ENCODE measurements at places on chromosomes 3 and 15.

GRCh38 chr15:76162036-76162398 lies 102.2 kb downstream of the TMEM266 start:
- no peak for DNase-seq

GRCh38 chr15:89391685-89392257 lies 57.1 kb upstream of the POLG start:
- no peak for DNase-seq

DNA sequence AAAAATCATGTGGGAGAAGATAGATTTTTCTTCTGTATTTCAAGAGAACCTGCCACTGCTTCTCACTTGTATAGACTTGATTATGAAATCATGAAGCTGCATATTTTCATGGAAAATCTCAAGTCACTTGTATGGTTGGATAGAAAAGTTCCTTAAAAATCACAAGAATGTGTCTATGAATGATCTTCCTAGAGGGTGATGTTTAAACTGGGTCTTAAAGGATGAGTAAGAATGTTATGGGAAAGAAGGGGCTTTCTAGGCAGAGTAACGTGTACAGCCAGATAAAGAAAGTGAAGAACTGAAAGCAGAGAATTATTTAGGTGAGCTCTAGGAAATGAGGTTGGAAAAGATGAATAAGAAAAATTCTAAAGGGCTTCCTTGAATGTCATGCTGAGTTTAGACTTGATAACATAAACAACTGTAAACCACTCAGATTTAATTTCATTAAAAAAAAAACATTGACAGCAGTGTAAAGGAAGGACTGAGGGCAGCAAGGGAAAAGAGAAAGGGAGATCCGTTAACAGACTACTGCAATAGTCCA lies 5.0 kb downstream of the CD47 start:
- no peak for DNase-seq

DNA sequence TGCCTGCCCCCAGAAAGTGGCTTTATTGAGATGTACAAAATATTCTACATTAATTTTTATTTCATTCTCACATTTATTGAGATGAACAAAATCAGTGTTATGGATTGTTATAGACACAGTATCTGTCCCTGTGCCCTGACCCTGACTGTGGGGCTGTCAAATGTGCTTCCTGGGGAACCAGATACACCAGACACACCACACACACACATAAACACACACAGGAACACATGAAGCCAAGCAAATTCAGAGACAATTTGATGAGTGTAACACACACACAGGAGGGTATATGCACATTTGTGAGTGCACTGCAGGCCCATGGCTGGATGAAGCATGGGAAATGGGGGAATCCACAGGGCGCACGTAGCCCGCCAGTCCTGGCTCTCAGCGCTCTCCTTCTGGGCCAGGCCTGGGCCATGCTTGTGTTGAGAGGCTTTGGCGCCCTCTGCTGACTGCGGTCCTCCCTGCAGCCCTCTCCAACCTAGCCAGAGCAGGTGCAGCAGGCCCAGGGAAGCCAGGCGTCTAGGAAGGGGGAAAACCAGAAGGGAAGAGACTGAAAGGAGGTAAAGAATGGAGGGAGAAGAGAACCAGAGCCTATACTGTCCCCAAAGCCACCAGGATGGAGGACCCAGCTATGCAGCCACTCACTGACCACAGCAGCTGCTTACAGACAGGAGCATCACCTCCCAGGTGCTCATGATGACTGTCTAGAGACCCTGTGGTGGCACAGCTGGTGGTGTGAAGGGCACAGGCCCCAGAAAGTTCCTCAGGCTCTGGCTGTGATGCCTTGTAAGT lies 18.0 kb upstream of the LOXL1 start:
- peak; percentile 69 for DNase-seq

- no peak for DNase-seq
Measured at GRCh38 chr3:157816896-157817295, 289.3 kb downstream of the SHOX2 start.

DNA sequence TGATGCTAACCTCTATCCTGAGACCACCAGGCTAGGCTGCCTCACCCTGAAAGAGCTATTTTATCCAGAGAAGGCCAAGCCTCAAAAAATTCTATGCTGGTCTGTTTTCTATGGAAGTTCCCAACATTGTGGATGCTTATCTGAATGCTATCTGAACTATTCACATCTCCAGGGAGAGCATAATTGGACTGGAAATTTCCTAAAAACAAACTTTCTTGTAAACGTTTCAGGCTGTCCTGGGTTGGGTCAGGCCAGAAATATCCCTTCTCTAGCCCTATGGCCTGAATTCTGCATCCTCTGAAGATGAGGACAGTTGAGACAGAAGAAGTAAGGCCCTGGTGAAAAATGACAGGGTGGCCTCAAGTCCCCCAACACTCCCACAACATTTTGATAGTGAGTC lies 706.4 kb upstream of the NR2F2 start:
- no peak for DNase-seq

GRCh38 chr3:169356284-169356955 lies 307.1 kb downstream of the MECOM start:
- DNase-seq, result no peak

- no peak for DNase-seq
Measured at GRCh38 chr3:176571926-176572325, 625.4 kb downstream of the TBL1XR1 start.

DNA sequence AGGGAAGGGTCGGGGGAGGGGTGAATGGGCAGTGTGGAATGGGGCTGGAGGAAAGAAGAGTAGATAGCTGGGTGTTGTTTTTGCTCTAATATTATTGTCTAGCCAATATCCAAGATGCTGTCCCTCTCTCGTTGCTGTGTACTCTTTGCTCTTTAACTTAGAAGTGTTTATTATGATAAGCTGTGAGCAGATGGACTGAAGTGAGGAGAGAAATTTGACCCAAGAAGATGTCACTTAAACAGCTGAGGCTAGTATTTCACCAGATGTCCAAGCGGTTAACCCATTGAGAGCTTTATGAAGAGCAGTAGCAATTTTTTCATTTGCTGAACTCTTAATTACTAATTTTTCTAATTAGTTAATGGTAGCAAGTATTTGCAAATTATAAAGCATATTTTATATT lies 212.2 kb upstream of the TP63 start:
- DNase-seq, result no peak

DNA sequence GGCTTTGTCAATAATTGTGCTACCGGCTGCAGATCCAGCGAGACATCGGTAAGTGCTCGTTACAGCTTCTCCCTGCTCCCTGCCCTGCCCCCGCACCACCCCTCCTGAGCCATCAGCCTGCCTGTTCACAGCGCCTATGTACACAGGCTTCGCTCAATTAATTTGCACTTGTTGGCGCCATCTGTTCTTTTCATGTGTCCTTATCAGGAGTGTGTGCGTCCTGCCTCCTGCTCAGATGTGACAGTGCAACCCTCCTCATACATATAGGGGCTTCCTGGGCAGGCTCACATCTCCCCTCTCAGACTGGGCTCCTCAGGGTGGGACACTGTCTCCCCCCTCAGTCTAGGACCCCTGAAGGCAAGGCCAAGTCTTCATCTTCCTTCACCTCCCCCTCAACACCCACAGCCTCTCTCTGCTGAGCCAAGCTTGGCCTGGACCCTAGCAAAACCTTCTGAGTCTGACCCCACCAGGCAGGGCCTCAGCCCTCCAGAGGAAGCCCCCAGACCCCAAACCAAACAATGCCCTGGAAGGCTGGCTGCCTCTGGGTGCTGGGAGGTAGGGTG lies 54.9 kb downstream of the CYP11A1 start:
- DNase-seq, result no peak

DNA sequence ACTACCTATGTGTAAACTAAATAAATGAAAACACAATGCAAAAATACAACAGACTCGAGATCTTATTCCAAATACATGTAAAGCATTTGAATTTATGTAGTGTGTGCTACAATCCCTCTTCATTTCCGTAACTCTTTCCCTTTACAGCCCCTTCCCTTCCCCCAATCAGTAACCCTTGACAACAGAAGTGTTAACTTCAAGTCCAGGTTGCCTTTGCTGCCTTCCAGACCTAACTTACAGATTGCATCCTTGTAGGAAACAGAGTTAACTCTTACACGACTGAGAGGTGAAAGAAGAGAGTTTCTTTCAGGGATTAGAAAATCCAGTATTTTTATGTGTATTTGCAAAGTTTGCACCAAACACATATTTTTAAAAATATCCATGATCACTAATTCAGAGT lies 1.4 kb upstream of the ROBO1 start:
- no peak for DNase-seq

GRCh38 chr3:141271279-141272030 lies 39.8 kb downstream of the PXYLP1 start:
- DNase-seq, result no peak

DNA sequence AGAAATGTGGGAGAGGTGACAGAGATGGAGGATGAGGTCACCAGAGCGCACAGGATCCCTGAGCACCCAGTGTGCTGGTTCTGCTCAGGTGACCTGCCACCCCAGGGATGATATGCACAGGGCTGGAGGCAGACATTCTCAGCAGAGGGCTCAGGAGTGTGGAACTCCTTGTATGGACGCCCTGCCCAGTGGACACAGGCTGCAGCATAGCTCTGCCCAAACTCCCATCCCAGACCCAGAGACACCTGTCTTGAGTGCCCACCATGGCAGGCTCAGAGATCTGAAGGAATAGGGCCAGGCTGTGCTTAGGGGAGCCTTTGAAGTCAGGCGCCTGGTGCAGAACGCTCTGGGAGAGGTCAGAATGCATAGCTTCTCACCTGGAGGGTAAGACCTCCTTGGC lies 47.3 kb downstream of the PPCDC start:
- no peak for DNase-seq

DNA sequence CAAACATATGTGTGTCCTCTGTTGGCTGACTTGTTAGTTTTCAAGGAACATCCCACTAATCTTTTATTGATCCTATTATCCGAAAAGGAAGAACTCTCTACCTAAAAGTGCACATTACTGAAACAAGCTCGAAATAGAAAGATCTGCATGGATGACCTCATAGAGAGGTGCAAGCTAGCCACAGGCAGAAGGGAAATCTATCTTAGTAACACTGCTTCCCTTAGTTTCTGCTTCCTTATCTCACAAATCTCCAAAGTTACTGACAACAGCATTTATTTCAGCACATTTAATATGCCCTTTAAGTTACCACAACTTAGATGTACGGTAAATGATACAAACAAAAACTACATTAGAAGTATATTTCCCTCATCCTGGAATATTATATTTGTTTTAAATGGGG lies 285.1 kb upstream of the CCDC54 start:
- DNase-seq, result no peak

- DNase-seq, result no peak
Measured at GRCh38 chr3:46495901-46496456, 1.8 kb upstream of the RTP3 start.

DNA sequence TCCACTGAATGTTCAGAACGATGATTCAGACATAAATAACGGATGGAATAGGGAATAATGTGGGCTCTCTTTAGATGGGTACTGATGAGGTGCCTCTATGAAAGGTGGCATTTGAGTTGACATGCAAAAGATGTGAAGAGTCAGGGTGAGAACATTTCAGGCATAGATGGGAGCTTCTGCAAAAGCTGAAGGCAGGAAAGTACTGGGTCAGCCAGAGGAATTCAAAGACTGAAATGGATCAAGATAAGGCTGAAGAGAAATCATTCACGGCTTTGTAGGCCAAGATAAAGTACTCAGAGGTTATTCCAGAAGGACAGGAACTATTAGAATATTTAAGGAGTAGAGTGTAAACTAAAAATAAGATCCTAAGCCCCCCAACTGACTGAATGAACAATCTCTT lies 189.6 kb upstream of the MCTP2 start:
- no peak for DNase-seq

GRCh38 chr15:71129669-71130068 lies 14.4 kb downstream of the THSD4 start:
- no peak for DNase-seq

DNA sequence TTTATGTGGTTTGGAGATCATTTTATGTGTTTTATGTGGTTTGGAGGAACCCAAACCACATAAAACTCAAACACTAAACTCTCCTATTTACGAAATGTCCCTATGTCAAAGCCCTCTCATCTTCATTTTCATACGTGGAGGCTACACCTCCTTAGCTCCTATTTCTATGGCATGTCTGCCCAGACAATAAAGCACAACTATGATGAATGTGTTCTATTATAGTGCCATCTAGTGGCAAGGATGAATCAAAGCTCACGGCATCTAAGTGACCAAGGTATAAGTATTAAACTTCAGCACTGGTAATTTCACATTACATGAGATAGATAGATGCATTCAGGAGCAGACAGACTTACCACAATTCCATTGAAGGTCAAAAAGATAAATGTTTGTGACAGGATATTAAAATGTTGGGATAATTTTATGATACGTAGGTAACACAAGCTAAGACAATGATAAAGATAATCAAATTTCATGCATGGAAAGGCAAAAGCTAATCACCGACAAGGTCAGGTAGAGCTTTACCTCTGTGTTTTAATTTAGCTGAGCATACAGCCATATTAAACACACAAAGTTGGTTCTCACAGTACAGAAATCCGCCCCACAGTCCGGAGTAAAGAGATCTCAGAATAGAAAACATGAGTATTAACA lies 130.6 kb upstream of the FHIT start:
- DNase-seq, result peak; percentile 48

DNA sequence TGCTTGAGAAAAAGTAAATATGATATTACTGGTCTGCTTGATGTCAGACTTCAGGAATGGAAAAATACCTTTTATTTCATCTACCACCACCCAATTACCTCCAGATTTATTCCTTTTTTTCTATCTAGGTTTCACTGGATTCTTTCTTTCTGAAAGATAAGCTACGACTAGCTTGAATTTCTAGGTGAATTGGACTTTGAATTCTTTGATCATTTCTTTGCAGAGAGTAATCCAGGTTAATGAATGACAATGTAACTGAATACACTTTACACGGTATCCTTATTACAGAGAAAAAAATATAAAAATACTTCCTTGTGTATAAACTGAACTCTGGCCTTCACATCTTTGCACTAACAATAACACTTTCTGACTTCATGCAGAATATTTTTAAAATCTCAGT lies 59.5 kb upstream of the TRPC1 start:
- DNase-seq, result no peak

GRCh38 chr15:51917493-51917892 lies 54.1 kb downstream of the LEO1 start:
- no peak for DNase-seq

GRCh38 chr3:195893516-195893915 lies 14.8 kb downstream of the TNK2 start:
- no peak for DNase-seq

GRCh38 chr3:99911433-99911832 lies 93.8 kb downstream of the CMSS1 start:
- DNase-seq, result no peak

Measured in CD4-positive, alpha-beta T cell treated with Interleukin-12 subunit alpha and Interleukin-12 subunit beta, for 1 hour (primary cell).